ENCODE measurements at places on chromosomes 7 and 10.
A peak's percentile ranks its signal among the peaks of the same experiment; 100 is the strongest.

GRCh38 chr7:151240536-151240935 is 8.0 kb downstream of the SMARCD3 start:
- DNase-seq: no peak

GRCh38 chr7:11203224-11203623 is 229.6 kb downstream of the PHF14 start:
- DNase-seq: no peak

GRCh38 chr10:79176949-79177602 is 108.3 kb downstream of the ZMIZ1 start:
- DNase-seq: no peak

DNA sequence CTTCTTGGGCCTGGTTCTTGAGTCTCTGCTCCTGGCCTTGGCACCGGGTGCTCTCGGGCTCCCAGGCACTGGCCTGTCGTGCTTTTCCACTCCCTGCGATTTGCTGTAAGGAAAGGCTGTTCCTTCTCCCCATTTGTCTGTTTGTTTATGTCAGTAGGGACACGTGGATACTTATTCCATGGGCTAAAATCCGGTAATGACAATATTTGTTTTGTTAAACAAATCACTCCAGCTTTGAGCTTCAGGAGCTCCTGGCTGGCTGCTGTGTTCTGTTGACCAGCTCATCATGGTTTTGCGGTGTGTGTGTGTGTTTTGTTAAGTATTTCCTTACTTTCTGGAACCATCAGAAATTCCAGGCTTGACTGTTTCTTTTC is 17.5 kb upstream of the JAKMIP3 start:
- no peak for DNase-seq

- DNase-seq: peak; percentile 33
These were observed 69.5 kb upstream of the IL6 start for GRCh38 chr7:22657479-22657878.

- no peak for DNase-seq
These were observed 177.6 kb upstream of the SEMA3A start for GRCh38 chr7:84372155-84372621.

- DNase-seq: no peak
These were observed 7.8 kb upstream of the SCD start for GRCh38 chr10:100339236-100339635.

GRCh38 chr7:3995187-3995586 is 686.9 kb upstream of the FOXK1 start:
- DNase-seq: no peak

DNA sequence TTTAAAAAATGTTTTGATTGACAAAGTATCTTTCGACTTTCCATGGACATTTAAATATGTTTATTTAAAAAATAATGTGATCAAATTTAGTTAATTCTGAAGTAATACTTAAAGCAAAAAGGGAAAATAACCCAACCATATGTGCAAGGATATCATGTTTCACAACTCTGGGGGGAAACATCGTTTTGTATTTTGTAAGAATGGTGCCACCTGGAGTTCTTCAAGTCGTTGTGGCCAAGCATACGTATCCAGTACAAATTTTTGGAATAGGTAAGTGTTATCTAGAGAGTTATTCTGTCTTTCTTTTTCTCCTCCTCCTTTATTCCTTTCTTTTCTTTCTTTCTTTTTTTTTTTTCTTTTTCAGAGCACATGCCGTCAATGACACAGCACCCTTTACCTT is 176.2 kb upstream of the CSTF2T start:
- no peak for DNase-seq
